AG04450 (cell line): ENCODE measurements at places on chromosomes 2 and 18.

GRCh38 chr18:10340821-10341220, 113.6 kb upstream of the APCDD1 start:
- DNase-seq, result no peak

- DNase-seq, result no peak
Observed at GRCh38 chr2:239730897-239731296, 294.2 kb downstream of the NDUFA10 start.

GRCh38 chr2:96811917-96812316, 4.2 kb upstream of the CNNM3 start:
- DNase-seq, result no peak

DNA sequence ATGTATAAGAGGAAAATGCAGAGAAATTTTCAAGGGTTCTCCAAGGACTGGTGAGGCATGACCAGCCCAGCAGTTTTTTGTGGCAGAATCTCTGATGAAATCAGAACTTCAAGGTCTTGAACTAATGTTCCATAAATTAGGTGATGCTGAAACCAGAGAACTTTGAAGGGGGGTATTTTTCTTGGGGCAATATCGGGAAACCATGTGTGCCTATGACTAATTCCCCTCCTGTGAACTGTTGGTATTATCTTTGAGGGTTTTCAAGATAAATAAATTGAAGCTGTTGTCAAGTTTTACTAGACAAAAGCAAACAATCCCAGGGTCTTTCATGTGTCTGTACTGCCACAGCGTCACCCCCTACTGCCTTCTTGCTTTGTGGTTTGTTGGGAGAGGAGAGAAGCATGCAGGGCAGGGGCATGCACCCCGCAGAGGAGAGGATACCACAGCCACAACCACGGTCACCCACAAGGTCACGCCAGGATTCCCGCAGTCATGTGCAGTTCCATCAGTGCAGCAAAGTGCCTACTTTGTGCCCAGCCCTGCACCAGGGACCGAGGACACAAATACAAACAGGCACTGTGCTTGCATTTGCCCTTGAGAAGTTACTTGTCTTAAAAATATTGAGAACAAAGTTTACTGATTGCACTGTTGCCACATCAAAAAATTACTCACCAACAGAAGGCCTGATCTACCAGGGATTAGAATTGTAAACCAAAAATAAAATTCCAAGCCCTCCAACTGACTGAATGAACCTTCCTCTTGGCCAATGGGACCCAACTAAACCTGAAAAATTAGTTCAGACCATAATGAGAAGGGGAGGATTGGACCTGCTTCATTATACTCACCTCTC, 413.3 kb upstream of the TRIB2 start:
- DNase-seq, result no peak

DNA sequence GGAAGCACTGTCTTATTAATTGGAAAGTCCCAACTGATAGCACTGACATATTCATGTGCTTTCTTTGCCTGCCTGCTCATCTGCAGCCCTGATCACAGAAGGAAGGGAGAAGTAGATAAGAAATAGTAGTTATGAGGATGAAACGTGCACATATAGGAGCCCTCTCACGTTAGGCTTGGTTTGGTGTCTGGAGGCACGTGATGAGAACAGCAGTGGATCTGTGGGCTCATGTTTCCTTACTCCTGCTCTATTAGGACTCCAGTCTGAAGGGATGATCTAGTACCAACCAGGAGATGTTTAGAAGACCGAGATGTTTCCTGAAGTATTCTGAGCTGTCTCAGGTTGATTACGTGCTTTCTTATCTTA, 84.9 kb downstream of the MAP4K4 start:
- DNase-seq, result no peak
